ENCODE measurements at places on chromosomes 3 and 15.

DNA sequence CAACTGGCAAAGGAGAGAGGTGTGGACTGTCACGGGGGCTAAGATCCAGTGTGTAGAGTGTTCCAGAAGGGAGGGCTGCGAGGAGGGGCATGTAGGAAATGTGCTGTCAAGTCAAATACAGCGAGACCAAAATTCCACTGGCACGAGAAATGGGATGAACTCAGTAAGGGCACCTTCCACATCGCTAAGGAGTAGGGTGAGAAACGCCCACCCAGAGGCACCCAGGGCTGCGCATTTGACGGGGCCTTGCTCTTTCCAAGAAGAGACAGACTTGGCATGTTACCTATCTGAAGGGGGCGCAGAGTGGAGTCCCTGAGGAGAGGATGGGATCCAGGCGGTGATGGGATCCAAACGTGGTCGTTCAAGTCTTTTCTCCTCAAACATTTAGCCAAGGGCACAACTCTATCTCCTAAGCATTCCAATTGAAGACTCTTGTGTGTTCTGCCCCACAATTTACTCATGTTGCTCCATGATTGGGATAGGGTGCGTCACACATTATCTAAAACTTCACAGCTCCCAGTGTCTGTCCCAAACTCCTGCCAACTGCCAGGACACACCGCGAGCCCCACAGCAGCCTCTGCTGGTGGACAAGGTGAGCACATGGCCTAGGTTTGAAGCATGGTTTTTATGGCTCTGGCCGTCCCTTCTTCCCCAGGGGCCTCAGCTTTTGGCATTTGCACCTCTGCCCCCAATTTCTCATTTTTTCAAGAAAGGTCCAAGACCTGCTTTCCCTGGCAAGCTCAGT, 7.6 kb downstream of the SELENOS start:
- DNase-seq: no peak

DNA sequence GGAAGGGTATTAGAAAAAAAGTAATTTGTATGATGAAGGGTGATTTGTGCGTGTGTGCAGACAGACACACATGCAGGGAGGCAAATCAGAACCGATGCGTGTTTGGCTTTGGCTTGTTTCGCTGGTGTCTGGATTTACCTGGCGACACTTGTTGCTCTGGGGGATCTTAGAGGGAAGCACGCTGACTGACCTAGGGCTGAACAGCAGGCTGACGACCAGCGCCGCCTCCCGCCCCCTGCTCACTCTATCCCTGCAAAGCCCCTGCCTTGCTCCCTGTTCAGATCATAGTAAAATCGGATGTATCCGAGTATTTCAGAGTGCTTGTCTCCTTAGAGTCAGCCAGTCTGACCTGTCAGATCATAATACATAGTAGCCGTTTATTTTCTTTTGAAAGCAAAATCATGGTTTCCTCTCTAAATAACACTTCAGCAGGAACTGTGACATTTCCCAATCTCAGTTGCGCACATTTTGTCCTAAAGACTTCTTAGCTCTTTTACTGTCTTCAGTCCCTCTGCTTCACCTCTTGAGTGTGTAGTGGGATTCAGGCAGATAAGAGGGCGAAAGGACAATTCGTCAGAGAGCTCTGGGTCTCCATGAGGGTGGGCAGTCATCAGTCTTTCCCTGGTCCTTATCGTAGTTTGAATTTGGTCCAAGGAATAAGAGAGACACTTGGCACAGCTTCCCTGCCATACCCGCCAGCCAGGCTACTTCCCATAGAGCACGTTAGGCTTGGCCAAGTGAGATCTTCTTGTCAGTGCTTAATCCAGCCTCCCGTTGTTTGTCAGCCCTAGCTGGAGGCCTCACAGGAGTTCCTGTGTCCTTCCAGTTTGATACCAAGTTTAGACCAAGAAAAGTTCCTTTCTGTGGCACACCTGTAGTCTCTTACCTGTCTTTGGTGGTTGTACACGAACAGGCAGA, 97.4 kb downstream of the PGPEP1L start:
- no peak for DNase-seq

- DNase-seq: no peak
These were observed 393.7 kb downstream of the FEZF2 start for GRCh38 chr3:61979638-61980037.

DNA sequence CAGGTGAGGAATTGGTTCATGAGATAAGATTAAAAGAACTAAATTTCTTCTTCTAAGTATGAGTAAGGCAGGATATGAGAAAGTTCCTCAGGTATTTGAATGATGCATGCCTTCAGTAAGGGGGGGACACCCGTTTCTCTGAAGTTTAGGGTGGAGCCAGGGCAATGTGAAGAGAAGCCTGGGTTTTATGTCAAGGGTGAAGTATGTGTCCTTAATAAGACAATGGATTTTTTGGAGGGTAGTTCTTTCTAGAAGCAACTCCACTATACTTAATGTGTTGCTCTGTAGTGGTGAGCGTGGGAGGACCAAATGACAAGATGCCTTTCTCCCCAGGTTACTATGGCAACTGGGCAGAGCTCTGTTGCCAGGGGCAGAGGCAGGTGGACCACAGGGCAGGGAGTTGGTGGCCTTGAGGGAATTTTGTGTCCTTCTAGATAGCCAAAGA, 44.0 kb downstream of the PHLDB2 start:
- DNase-seq: no peak

GRCh38 chr3:148439254-148439822, 258.4 kb upstream of the AGTR1 start:
- no peak for DNase-seq

GRCh38 chr3:185488465-185488864, 10.4 kb downstream of the TMEM41A start:
- no peak for DNase-seq

DNA sequence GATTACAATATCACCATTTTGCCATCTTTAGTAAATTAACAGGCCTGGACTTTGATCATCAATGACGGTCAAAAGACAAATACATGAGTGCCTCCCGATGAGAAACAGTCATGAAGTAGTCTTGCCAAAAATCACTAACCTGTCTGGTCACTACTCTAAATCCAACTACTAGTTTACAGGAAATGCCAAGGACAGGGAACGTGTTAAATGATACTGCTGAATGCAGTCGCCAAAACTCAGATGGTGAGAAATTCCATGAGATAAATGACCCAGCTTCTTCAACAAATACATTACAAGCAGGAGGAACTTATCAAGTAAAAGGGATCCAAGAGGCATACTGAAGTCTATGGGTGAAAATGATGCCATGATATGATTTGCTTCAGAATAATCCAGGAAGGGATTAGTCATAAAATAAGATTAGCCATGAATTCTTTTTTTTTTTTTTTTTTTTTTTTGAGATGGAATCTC, 35.8 kb upstream of the ATP13A3 start:
- DNase-seq: no peak

DNA sequence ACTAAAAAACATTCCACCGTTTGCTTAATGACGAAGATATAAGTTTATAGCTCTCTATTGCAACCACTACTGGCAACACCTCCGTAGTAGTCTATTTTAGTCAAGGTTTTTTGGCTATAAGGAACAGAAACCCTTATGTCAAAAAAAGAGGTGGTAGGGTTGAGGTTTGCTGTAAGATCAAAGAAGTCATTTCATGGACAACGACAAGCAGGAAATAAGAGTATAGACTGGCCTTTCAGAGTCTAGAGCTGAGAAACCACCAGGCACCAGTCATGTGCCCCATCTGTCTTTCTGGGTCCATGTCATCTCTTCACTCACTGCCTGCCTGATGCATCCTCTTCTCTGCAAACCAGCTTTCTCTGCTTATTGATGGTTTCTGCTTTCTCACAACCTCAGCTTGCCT, 42.7 kb downstream of the THBS1 start:
- DNase-seq: no peak

- DNase-seq: no peak
These were observed at the start of gene CSTA for GRCh38 chr3:122324871-122325323. CSTA (plus strand) TSS chr3:122325248; CDS start chr3:122325293, 45 bp downstream.

GRCh38 chr15:78461171-78461888, 23.3 kb downstream of the IREB2 start:
- DNase-seq: no peak

GRCh38 chr3:194632809-194633348, 340 bp downstream of the TMEM44 start:
- DNase-seq: no peak

GRCh38 chr3:127450331-127450730, 140.2 kb downstream of the TPRA1 start:
- no peak for DNase-seq

DNA sequence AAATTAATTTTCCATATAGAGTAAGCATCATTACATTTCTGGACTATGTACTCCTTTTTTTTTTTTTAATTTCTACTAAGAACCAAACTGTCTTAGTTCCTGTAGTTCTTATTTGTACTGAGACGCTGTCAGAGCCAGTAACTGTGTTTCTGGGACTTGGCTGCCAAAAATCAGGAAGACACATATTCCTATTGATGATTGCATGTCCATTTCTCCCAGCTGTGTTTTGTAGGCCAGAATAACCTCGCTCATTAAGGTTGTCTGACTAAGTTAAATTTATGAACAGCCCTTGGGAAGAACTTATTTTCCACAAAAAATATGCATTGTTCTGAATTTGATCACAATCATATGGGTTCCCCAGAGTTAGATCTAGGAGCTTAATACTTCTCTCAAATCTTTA, 29.5 kb downstream of the PLSCR5 start:
- DNase-seq: no peak

DNA sequence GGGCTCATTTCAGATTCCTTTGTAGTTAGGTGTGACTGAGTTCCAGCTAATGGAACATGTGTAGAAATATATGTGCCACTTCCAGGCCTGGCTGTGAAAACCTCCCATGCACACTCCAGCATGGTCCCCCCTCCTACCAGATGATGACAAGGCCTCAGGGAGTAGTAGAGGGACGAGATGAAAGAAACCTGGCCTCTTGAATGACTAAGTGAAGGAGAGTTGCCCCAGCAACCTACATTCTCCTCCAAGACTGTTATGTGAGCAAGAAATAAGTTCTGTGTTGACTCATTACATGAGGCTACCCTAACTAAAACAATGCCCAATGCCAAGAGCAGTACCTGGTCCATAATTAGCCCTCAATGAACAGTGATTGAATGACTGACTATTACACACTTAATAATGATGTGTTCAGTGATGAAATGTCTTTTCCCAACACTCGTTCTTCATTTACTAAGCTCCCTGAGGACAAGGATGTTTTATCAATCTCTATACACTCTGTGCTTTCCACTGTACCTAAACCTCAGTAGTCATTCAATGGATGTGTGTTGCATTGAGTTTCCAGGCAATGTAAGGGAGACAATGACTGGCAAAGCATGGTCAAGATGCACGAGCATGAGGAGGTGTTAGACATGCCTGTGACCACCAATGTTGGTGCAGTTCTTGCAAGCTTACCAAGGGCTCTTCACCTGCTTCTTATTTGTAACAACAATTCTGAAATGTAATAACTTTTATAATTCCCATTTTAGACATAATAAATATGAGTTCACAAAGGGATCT, 62.0 kb upstream of the BCL6 start:
- DNase-seq: no peak

DNA sequence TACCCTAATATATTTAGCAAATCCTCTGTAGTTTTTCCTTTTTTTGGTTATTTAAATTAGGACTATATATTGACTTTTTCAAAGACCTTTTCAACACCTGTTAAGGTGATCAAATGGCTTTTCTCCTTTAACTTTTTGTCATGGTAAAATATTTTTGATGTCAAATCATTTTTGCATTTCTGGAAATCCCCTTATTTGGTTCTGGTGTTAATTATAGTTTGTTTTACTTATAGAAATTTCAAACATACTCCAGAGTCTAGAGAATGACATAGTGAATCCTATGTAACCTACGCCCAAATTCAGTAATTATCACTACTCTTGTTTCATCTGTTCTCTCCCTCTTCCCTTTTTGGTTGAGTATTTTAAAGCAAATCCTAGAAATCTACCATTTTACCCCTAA, 121.3 kb upstream of the TBL1XR1 start:
- DNase-seq: no peak

GRCh38 chr3:160331127-160331937, 67.7 kb downstream of the IFT80 start:
- DNase-seq: no peak

DNA sequence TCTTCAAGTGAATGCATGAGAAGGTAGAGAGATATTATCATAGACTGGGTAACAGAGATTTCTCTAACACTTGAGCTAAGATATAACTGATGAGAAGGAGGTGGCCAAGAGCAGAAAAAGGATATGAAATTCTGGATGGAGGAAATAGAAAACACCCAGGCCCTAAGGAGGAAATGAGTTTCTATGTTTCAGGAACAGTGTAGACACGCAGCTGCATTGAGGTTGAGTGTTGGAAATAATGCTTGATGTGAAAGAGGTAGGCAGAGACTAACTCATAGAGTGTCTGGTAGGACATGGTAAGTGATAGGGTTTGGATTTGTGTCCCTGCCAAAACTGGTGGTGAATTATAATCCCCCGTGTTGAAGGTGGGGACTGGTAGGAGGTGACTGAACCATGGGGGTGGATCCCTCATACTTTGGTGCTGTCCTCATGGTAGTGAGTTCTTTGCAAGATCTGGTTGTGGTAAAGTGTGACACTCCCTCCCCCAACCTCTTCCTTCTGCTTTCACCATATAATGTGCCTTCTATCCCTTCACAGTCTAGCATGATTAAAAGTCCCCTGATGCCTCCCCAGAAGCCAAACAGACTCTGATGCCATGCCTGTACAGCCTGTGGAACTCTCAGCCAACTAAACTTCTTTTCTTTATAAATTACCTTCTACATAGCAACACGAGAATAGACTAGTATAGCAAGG, 787.3 kb downstream of the EDEM1 start:
- no peak for DNase-seq

- DNase-seq: no peak
These were observed 111.1 kb upstream of the GBE1 start for GRCh38 chr3:81872566-81872965.

GRCh38 chr3:123375014-123375940, 73.6 kb downstream of the ADCY5 start:
- no peak for DNase-seq

DNA sequence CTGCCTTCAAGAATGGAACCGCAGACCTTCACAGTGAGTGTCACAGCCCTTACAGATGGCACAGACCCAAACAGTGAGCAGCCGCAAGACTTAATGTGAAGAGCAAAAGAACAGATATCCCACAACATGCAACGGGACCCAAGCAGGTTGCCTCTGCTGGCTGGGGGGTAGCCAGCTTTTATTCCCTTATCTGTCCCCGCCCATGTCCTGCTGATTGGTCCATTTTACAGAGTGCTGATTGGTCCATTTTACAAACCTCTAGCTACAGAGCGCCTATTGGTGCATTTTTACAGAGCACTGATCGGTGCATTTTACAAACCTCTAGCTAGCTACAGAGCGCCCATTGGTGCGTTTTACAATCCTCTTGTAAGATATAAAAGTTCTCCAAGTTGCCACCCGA, 102.0 kb upstream of the IGF1R start:
- DNase-seq: no peak

- DNase-seq: no peak
These were observed 462 bp downstream of the IGDCC3 start for GRCh38 chr15:65377105-65377975.

Data from omental fat pad (tissue), 4 donors.